ENCODE measurements at places on chromosomes 1 and 21. TPM values are rescaled to one million over a fixed set of nuclear protein-coding genes. Genes with fewer than 3 reads are reported as not detected.

Gene TACSTD2
- total RNA-seq = 30.7 TPM

DNA sequence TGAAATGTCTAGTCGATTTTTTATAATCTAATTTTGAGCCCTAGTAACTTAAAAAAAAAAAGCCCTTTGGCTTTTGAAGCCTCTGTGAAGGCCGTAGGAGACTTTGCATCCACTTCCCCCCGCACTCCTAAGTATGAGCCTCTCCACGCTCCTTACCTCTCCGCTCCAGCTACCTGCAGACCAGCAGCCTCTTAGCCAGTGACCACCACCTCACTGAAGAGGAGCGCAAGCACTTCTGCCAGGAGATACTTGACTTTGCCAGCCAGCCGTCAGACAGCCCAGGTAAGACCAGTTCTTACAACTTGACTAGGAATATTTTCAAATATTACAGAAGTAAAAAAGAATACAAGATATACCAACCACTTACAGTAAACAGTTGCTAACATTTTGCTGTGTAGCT lies 27.4 kb upstream of the PWP2 start:
- no peak for DNase-seq
- H3K4me1 ChIP-seq = peaks cover 22% of the 10 kb centered on the region
- H3K36me3 ChIP-seq = peaks cover 13% of the 10 kb centered on the region
- H3K27me3 ChIP-seq = no peaks in the 10 kb centered on the region

GRCh38 chr1:161193561-161194235 lies 5.2 kb downstream of the ADAMTS4 start:
- H3K36me3 ChIP-seq = peaks cover 3% of the 10 kb centered on the region
- H3K4me1 ChIP-seq = peaks cover 30% of the 10 kb centered on the region
- H3K27me3 ChIP-seq = no peaks in the 10 kb centered on the region
- H3K4me3 ChIP-seq = no peak overlapping the region
- DNase-seq = no peak

DNA sequence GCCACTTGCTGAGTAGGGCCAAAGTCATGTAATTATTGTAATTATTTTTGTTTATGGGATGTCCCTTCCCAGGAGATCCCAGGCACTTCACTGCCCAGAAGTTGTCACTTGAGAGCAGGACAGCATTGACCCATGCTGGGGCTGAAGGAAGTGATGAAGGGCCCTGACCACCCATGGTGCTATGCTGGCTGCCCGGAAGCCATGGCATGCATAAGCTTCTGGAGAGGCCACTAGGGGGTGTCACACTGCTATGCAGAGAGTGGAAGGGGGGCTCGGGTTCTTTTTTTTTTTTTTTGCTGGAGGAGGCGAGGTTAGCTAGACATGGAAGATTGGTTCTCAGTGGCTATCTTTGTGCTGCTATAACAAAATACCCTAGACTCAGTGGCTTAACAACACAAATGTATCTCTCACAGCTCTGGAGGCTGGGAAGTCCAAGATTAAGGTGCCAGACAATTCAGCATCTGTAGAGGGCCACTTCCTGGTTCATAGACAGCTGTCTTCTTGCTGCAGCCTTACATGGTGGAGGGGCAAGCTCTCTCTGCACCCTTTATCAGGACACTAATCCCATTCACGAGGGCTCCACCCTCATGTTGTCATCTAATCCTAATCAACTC lies 84.9 kb downstream of the CNIH3 start:
- no peak overlapping the region for H3K4me3 ChIP-seq
- no peaks in the 10 kb centered on the region for H3K36me3 ChIP-seq

- no peaks in the 10 kb centered on the region for H3K27me3 ChIP-seq
- H3K4me1 ChIP-seq = no peaks in the 10 kb centered on the region
- no peak overlapping the region for H3K4me3 ChIP-seq
- H3K36me3 ChIP-seq = no peaks in the 10 kb centered on the region
- H3K27ac ChIP-seq = no peak overlapping the region
- peak; percentile 5 for DNase-seq
Observed at GRCh38 chr1:193569096-193569982, 382.9 kb upstream of the B3GALT2 start.

- no peaks in the 10 kb centered on the region for H3K36me3 ChIP-seq
- no peaks in the 10 kb centered on the region for H3K4me1 ChIP-seq
- H3K27ac ChIP-seq = no peak overlapping the region
Observed at GRCh38 chr1:97875996-97876395, 44.8 kb downstream of the DPYD start.
